CD4-positive, alpha-beta T cell (primary cell): ENCODE measurements at places on chromosomes 13 and 19. TPM values are rescaled to one million over a fixed set of nuclear protein-coding genes. Genes with fewer than 3 reads are reported as not detected.

- H3K27ac ChIP-seq = no peak overlapping the region
- H3K4me3 ChIP-seq = no peak overlapping the region
- DNase-seq = no peak
- no peaks in the 10 kb centered on the region for H3K27me3 ChIP-seq
Observed at GRCh38 chr13:94859278-94859691, 146.9 kb upstream of the SOX21 start.

APLP1 gene
- not detected for total RNA-seq

- no peak for DNase-seq
- no peaks in the 10 kb centered on the region for H3K4me1 ChIP-seq
Observed at GRCh38 chr13:112331675-112332074, 44.5 kb upstream of the SPACA7 start.

- DNase-seq = peak; percentile 55
- H3K27me3 ChIP-seq = peaks cover 7% of the 10 kb centered on the region
- H3K4me3 ChIP-seq = no peak overlapping the region
- H3K36me3 ChIP-seq = no peaks in the 10 kb centered on the region
- H3K27ac ChIP-seq = no peak overlapping the region
Observed at GRCh38 chr13:97015661-97016350, 21.5 kb upstream of the OXGR1 start.

DNA sequence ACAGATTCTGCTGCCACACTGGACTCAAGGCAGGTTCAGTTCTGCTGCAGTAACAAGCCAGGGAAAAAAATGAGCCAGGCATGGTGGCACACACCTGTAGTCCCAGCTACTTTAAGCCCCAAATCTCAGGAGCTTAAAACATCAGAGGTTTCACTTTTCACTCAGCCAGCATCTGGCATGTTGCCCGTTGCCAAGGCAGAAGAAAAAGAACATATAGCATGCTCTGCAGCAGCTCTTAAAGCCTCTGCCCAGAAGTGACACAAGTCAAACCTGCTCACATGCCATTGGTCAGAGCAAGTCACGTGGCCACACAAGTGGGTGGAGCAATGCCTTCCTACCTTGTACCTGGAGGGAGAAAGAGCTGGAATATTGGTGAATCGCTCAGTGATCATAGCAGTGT is 14.7 kb upstream of the ADGRE5 start:
- H3K4me1 ChIP-seq = peaks cover 95% of the 10 kb centered on the region
- H3K4me3 ChIP-seq = peak overlapping the region; percentile 24
- H3K27me3 ChIP-seq = no peaks in the 10 kb centered on the region
- peak overlapping the region; percentile 97 for H3K27ac ChIP-seq

- H3K27me3 ChIP-seq = no peaks in the 10 kb centered on the region
- peak overlapping the region; percentile 30 for H3K4me3 ChIP-seq
- H3K4me1 ChIP-seq = peaks cover 72% of the 10 kb centered on the region
- peak; percentile 89 for DNase-seq
Observed at GRCh38 chr13:98476538-98476966, 100.4 kb downstream of the STK24 start.
